GM18507 (cell line): ENCODE measurements at places on chromosomes 1 and 21.

DNA sequence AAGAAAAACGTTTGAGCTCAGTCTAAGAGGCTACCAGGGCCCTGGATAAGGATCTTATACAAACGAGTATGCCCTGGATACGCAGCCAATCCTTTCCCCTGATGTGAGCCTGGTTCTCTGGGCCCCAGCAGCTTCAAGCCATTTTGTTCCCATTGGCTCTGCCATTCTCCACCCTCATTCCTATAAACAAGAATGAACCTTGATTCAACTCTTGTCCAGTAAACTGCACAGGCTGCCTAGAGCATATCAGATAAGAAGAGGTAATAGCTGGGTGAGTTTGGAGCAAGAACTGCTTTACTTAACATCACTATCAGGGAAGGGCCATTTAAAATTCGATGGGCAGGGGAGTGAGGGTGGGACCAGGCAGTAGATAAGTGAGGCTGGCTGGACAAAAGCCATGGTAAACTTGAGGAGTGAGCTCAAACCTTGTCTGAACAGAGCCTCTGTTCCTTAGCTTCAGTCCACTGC lies 11.3 kb downstream of the BTG2 start:
- DNase-seq, result no peak

- DNase-seq, result no peak
Measured at GRCh38 chr1:197912739-197913494, 4.3 kb upstream of the LHX9 start.

- no peak for DNase-seq
Measured at GRCh38 chr1:228044961-228045360, 37.5 kb upstream of the ARF1 start.

- no peak for DNase-seq
Measured at GRCh38 chr21:15495965-15496364, 233.8 kb upstream of the USP25 start.

- no peak for DNase-seq
Measured at GRCh38 chr21:29233256-29233546, 65.5 kb upstream of the BACH1 start.

GRCh38 chr1:84164567-84165021 lies 20.5 kb downstream of the PRKACB start:
- DNase-seq, result no peak

GRCh38 chr1:25695771-25696311 lies 79.2 kb downstream of the MAN1C1 start:
- DNase-seq, result no peak

- no peak for DNase-seq
Measured at GRCh38 chr21:27813750-27814149, 846.9 kb upstream of the ADAMTS5 start.

DNA sequence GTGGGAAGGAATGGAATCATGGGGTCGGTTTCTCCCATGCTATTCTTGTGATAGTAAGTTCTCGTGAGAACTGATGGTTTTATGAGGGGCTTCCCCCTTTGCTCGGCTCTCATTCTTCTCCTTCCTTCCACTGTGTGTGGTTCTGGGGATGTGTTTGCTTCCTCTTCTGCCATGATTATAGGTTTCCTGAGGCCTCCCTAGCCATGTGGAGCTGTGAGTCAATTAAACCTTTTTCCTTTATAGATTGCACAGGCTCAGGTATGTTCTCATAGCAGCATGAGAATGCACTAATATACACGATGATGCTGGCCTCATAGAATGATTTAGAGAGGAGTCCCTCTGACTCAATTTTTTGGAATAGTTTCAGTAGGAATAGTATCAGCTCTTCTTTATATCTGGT lies 195.4 kb upstream of the IVNS1ABP start:
- DNase-seq, result no peak

DNA sequence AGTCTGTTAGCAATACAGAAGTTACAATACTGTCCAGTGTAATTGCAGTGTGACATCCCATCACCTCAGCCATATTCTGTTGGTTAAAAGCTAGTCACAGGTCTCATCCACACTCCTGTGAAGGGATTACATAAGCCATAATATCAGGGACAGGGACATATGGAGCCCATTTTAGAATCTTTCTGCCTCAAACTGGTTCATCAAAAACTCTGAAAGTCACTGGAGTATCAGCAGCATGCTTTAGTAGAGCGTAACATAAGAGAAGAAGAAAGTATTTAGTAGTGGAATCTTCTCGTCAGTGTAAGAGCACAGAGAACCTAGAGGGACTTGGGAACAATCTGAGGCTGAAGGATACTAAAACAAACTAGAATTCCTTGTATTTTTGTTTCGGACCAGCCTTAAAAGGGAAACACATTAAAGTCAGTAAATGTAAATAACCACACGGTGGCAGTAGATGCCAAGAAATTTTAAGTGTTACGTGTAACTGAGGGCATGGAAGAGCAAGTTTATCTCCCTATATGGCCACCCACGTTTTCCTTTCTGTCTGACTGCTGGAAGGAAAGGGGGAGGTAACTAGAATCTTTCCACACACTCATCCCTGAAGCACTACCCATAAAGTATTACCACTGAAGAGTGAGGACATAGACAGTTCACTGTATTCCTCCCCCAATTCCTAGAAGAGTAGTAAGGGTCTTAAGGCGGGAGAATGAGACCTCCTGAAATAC lies 41.6 kb upstream of the AGL start:
- peak; percentile 52 for DNase-seq

DNA sequence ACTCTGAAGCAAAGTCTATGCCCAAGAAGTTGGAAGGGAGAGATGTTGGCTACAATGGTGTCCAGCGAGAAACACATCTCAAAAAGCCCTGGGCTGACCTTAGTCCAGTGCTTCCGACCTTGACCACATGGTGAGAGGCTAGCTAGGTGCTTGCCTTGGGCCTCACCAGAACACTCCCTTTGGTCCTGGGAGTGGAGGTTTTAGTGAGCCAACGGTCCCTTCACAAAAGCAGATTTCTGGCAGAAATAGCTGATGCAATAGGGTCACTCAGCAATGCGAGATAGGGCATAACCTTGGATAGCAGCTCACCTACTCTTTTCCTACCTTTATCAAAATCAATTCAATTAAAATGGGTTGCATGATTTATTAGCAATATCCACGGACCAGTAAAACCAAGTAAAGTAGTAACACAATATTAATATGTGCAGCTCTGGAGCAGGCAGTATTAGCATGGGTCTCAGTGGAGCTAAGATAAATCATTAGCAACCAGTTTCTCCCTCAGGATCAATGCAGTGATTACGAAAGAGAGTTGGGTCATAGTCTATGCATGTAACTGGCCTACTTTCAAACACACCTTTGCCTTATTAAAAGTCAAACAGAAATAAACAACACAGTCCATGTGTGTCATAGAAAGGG lies 1.9 kb downstream of the SLC30A10 start:
- no peak for DNase-seq

GRCh38 chr1:43238085-43238484 lies 31.7 kb upstream of the TMEM125 start:
- DNase-seq, result no peak

GRCh38 chr1:110293601-110294104 lies 45.5 kb upstream of the RBM15 start:
- no peak for DNase-seq

DNA sequence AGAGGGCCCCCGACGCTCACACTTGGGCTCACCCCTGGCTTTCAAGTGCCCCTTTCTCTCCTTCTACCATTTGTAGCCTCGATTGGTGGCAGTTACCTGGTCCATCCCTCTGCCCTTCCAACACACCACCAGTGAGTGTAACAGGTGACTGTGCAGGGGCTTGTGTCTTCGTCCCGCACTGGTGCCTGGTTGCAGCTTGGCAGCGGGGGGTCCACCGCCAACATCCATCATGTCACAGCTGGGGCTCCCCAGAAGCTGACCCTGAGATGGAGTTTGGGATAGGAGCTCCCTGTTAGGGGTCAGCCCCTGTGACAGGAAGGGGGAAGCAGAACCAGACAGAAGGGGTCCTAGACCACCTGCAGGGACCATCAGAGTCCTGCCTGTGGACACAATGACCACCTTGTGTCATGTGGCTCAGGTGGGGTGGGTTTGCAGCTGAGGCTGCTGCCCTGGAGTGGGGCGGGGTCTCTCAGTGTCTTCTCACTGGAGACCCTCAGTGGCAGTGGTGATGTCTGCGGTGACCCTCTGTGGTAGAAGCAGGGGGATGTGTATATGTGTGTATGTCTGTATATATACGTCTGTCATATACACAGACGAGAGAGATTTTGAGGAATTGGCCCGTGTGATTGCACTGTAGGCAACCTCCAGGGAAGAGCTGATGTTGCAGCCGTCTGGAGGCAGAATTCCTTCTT lies 3.6 kb upstream of the CALML6 start:
- DNase-seq, result no peak

- no peak for DNase-seq
Measured at GRCh38 chr1:214856843-214857242, 225.7 kb upstream of the KCNK2 start.

DNA sequence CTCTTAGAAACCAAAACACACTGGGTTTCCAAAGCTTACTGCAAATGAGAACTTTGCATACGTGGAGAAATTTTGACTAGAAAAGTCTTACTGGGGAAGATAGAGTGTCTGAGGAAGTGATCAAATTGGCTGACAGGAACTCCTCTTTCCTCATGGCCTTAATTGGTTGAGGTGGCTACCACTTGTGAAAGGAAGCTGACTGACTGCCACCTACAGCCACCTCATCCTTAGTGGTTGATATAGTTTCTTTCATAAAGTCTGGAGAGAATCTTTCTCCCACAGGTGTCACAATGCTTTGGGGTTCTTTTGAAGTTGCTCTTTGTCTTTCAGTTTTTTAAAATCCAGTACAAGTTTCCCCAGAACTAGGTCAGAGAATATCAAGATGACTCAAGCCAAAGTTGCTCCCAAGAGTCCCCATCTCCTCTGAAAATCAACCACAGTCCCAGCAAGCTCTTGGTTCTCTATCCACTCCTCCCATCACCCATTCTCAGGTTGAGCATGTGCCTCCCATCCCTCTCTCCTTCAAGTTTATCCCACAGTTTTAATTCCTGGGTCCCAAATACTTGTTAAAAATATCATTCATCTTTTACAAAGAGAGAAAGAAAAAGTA lies 43.3 kb downstream of the GPR88 start:
- no peak for DNase-seq

DNA sequence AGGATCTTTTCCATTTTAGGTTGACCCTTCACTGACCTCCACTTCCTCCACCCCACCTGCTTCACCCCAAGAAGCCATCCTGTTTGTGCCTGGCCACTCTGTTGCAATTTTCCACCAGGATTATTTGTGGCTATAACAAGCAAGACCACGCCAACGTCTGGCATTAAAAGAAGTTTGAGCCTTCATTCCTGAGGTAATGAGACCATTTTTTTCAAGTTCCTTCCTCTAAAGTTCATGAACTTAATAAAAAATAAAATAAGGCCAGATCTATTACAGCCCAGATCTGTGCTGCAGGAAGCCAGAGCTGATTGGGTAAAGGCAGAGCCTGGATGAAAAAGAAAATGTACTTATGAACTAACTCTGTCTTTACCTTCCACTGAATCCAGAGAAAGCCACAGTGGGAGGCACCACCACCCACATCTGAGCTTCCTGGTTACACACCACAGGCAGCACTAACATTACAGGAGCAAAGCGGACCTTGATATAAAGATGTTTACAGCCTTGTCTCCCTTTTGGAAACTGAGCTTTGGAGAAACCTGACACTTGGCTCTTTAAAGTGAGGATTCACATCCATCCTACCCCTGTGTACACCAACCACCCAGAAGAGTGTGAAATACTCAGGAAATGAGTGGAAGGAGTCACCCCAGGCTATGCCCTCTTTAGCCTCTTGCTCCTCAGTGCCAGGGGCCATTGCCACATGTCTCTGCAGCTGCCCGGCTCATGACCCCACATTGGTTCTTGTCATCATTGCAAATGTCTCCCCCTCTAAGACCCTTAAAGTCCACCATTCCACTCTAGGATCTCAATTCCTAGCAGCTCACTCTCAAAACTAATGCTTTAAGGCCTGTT lies 293.6 kb downstream of the PLPP3 start:
- no peak for DNase-seq
